ENCODE measurements at places on chromosomes 2 and 18.

DNA sequence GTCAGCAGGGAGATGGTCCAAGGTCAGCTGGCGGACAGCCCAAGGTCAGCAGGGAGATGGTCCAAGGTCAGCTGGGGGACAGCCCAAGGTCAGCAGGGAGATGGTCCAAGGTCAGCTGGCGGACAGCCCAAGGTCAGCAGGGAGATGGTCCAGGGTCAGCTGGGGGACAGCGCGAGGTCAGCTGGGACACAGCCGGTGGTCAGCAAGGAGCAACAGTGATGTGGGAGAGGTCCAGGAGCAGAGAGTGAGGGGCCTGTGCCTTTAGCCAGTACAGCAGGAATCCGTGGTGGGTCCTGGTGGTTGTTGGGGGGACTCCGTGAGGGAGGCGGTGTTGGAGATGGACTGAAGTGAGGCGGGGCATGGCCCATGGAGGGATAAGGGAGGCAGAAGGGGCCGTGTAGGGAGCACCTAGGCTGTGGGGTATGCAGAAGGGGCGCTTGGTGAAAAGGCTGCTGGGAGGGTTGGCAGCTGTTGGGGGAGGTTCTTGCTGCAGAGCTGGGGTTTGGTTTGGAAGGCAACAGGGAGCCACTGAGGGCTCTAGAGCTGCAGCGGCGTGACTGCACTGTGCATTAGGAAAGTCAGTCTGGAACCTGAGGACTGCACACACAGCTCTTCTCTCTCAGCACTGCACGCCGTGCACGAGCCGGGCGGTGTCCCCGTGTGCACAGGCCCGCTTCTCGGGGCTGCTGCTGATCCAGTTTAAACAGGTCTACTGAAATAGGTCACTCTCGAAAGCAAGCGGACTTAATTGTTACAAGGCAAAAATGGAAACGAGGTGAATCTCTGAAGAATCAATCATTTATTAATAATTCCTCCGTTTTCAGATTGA lies 76.2 kb upstream of the HDAC4 start:
- DNase-seq, result no peak

DNA sequence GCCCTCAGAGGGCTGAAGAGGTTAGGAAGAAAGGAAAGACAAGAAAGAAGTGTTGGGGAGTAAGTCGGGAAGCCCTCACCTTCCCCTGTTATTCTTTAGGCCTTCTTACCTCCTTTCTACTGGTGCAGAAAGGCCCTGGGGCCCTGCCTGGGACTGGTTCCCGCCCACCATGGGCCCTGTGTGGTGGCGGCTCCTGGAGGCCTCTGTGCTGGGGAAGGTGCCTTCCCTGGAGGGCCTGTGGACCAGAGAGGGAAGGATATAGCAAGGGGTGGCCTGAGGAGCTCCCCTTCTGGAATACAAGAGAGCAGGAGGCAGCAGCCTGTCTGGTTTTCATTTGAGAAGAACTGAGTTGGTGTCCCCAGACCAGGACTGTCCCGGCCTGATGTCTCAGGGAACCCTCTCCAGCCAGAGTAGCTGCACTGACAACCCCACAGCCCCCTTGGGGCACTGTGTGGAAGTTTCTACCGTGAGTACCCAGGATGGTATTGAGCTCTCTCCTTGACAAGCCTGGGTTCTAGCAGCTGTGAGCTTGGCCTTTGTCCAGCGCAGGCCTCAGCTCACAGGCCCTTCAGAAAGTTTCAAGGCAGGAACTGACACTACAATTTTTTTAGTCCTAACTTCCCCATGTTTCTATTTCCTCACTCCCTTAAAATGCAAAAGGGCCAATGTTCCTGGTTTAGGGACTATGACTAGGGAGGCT lies 47.1 kb downstream of the EFR3B start:
- no peak for DNase-seq

DNA sequence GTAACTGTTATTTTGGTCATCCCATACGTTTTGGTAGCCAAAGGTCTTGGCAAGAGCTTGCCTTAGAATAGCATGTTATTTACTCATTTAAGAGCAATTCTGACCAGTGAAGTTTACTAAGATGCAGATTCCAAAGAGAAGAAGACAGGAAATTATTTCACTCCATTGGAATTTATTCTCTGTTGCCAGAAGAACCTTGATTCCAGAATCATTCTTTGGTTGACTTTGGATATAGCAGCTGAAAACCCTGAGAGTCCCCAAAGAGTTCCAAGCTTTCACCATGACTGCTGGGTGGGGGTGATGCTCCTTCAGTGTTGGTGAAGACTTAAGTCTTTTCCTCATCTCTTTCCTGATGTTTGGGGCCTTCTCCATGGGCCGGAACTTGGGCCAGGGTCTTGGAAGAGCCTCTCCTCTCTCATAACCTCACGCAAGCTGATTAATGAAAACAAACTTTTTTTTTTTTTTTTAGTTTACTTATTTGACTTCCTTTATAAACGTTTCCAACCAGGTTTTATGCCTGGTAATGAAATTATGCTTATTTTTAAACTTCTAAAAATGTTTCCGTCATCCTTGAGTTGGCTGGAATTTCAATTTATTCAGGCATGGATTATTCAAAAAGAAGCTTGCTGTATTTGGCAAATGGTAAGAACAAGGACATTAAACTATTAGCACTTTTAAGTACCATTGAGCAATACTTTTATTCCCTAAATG lies 192.0 kb downstream of the MTX2 start:
- no peak for DNase-seq

DNA sequence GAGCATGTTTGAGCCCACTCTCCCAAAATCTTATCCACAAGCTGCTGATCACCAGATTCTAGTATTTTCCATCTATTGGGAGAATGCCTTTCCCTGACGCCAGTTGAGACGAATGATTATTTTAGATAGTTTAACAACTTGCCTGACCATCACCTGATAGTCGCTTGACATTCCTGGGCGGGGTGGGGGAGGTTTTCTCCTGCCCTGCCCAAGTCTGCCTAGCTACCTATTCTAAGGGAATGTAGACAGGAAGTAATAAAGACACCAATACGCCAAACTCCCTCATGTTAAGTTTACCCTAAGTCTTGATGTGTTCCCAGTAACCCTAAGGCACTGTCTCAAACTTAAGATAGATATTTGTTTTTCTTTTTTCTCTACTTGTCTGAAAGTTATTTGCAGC lies 4.6 kb upstream of the ACAA2 start:
- DNase-seq, result no peak

GRCh38 chr2:11923935-11924334 lies 177.5 kb downstream of the LPIN1 start:
- DNase-seq, result no peak

All from activated naive CD4-positive, alpha-beta T cell treated with Interleukin-2 at 50 U/mL for 16 hours (primary cell).